ENCODE measurements at places on chromosomes 3 and 15.

- DNase-seq: no peak
Observed at GRCh38 chr3:169379496-169380090, 283.9 kb downstream of the MECOM start.

DNA sequence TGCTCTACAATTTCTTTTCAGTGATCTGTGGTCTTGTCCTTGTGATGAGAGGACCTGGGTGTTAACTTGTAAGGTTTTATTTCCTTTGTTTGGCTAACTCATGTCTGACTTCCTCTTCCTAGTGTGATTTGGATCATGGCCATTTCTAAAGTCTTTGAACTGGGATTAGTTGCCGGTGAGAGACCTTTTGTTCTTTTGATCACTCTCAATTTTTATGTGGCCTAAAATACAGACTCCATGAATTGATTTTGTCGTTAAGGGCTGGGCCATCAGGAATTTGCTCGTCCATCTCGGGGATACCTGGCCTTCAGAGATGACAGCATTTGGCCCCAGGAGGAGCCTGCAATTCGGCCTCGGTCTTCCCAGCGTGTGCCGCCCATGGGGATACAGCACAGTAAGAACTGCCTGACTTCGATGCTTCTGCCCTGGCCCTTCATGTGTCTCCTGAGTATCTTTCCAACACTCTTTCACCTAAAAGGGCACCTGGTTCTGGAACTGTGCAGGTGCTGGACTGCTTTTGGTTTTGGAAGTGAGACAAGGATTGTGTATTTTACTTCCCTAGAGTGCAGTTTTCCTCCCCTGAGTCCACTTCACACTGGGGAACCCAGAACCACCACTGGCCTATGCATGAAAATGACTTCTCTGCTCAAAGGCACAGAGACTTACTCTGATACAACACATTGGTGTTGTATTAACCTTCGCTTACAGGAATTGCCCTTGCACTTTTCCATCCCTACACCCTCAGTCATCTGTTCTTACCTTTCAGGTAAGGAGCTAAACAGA is 13.1 kb upstream of the LRRC2 start:
- no peak for DNase-seq

GRCh38 chr3:136818191-136818768 is 646 bp upstream of the SLC35G2 start:
- DNase-seq: no peak

- no peak for DNase-seq
Observed at GRCh38 chr3:51559411-51559888, 20.9 kb downstream of the RAD54L2 start.

- DNase-seq: no peak
Observed at GRCh38 chr15:36903922-36904556, 196.3 kb downstream of the MEIS2 start.

GRCh38 chr3:160400030-160400701 is 716 bp downstream of the SMC4 start:
- DNase-seq: peak; percentile 12

DNA sequence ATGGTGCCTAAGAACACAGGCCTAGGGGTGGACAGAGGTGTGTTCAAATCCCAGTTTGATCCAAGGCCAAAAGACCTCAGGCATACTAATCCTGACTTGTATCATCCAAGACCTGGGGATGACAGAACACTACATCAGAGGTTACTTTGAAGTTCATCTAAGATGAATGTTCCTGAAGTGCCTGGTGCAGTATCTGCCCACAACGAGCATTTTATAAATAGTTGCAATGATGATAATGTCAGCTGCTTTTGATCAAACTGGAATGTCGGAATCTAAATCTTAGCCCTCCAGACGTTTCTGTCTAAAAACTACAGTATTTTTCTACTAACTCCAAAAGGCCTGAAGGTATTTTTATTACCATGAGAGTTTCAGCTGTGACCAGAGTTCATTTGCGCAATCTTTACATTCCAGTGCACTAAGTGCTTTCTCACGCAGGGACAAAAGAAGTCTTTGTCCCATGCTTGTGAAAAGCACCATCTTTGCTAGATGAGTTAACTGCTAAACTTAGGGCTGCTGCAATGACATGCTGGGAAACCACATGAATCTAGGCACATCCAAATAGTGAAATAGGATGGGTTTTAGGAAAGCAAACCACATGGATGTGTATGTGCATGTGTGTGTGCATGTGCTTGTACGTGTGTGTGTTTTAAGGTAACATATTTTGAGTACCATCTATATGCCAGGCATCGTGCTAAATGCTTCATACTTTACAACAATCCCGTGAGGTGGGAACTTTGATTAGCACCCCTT is 18.1 kb downstream of the ANXA2 start:
- no peak for DNase-seq

GRCh38 chr3:115648559-115648958 is 25.2 kb downstream of the GAP43 start:
- DNase-seq: no peak

- DNase-seq: no peak
Observed at GRCh38 chr15:79496838-79497237, 64.7 kb downstream of the MINAR1 start.

GRCh38 chr3:66625505-66626216 is 124.8 kb upstream of the LRIG1 start:
- no peak for DNase-seq

DNA sequence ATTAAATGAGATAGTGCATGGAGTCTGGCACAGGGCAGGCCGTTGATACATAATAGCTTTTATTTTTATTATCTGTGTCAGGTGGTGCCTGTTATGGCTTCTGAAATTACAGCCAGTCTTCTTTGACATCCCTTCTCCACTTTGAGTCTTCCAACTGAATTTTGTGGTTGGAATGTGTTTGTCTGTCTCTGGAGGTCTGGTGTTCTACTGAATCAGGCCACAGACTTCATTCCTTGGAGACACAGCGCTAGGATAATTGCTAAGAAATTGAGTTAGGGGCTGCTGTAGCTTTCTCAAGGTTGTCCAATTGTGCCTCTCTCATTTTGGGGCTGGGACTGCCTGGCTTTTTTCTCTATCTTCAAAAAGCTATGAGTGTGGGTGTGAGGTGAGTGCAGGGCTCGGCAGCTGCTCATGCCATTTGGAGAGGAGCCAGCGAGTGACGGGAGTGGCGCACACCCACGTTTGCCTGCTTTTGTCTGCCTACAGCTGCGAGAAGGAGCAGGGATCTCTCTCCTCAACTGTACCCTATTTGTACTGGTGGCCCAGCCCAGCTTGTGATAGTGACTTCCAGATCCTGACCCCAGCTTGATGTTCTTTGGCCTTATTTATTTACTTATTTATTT is 49.8 kb upstream of the SYN2 start:
- DNase-seq: no peak

- DNase-seq: no peak
Observed at GRCh38 chr15:75779504-75779903, 63.7 kb upstream of the UBE2Q2 start.

DNA sequence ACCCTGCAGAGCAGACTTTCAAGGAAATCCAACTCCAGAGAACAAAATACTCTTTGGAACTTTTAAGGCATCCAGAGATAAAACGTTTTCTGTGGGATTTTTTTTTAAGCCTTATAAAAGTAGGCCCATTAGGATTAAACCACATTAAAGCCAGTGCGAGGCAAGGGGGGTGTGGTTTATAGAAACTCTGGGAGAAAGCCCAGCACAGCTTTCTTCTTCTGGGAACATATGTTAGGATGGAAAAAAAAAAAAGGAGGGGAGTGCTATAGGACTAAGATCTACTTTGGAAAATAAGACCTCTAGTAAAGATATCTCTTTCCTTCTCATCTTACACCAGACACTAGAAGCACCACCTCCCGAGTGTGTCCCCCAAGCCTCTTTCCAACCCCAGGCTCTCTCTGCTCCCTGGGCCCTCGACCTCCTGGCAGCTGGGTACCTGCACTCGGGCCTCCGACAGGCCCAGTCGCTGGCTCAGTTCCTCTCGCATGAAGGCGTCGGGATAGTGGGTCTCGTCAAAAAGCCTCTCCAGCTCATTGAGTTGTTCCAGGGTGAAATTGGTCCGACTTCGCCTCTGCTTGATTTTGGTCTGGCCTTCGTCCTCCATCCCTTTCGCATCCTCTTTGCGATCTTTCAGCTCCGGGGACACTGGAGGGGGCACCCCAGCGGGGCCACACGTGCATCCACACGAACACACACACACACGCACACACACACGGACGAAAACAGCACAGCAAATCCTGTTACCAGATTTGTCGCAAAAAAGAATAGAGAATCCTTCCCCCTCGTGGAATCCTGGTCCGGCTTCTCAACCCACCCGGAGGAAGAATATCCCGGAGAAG is 3.8 kb downstream of the SHOX2 start:
- DNase-seq: no peak

DNA sequence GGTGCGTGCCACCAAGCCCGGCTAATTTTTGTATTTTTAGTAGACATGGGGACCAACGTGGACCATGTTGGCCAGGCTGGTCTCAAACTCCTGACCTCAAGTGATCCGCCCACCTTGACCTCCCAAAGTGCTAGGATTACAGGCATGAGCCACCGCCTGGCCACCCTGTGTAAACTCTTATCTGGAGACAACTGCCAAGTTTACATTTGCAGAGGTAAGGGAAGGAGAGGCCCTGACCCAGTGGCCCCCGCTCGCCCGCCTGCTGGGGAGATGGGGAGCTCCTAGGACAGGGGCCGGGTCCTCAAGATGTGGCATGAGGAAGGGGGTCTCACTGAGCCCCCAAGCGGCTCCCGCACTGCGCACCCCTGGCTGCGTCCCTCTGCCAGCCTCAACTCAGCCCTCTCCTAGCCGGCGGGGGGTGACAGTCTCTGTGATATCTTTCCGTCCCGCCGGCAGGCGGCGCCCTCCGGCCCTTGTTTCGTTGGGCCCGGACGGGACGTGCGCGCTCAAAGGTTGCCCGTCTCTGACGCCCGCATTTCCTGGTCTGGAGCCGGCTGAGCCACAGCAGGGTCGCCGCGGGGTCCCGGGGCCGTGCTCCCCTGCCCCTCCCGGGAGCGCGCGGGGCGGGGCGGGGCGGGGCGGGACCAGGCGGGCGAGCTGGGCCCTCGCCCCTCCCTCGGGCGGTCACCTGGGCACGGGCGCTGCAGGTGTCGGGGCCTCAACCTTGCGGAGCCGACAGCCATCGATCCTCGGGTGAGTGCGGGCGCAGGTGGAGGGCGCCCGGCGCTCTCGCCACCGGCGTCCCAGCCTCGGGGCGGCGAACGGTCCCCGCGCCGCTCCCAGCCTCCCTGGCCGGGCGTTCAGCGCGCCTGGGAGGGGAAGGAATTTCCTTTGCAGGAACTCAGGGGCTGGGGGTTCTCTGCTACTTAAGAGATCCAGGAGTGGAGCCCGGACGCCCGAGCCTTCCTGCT is at the start of gene GPR160:
Gene GPR160, plus strand, starts transcription at position 533 of the 971 bp plus-strand sequence. CDS start 45,978 bp downstream, outside the sequence.
- DNase-seq: peak; percentile 26

GRCh38 chr3:174524203-174524602 is 334.9 kb upstream of the NAALADL2 start:
- no peak for DNase-seq

DNA sequence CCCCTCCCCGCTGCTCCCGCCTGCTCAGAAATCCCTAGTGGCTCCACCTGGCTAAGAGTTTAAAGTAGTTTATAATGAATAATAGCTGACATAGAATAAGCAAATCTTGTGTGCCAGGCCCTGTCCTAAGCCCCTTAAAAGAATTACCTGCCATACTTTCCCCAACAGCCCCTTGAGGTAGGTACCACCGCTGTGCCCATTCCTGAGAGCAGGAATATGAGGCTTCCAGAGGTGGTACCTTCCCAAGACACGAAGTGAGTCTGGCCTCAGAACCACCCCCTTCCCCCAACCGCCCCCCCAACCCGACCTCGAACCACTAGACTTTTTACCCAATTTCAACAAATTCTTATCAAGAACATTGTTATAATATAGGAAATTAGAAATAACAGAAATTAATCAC is 1.2 kb downstream of the ABHD6 start:
- no peak for DNase-seq

- DNase-seq: no peak
Observed at GRCh38 chr15:39079296-39079847, 501.5 kb upstream of the THBS1 start.

GRCh38 chr15:49751751-49752150 is 130.9 kb downstream of the DTWD1 start:
- no peak for DNase-seq

GRCh38 chr3:14570089-14570488 is 29.9 kb upstream of the GRIP2 start:
- DNase-seq: no peak

DNA sequence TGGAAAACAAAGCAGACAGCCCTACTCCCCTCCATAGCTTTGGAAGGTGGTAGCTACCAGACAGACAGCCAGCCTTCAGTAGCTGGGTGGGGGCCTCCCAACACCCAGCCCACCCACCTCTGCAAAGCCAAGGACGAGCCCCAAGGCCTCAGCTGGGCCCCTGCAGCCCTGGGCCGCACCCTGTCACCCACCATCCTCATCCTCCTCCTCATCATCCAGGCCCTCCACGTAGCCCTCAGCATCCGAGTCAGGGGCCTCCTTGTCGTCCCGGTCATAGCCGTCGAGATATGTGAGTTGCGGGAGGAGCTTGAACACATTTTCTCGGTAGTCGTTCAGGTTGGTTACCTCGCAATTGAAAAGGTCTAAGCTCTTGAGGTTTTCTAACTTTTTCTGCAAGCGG is 36.5 kb downstream of the ANP32A start:
- no peak for DNase-seq

GRCh38 chr15:31236184-31237042 is 90.2 kb upstream of the KLF13 start:
- no peak for DNase-seq

DNA sequence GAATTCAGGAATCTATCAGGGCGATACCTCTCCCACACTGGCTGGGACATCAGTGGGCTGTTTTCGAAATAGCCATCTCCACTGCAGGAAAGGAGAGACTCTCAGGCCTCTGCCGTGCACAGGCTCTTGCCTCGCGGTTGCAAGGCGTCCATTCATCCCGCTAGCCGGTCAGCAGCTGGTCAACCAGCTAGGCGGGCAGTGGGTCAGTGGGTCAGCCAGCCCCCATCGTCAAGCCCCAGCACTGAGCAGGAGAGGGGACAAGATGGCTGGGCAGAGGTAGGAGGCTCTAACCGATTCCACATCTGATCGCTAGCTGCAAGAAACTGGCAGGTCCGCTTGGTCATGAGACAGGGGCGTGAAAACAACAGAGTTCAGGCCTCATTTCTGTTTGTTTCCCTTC is 45.1 kb downstream of the MUC4 start:
- DNase-seq: no peak

GRCh38 chr3:183792976-183793375 is 32.4 kb downstream of the MAP6D1 start:
- no peak for DNase-seq

- no peak for DNase-seq
Observed at GRCh38 chr15:51251556-51251955, 86.8 kb downstream of the CYP19A1 start.
